Frontal cortex (tissue), 4 donors: ENCODE measurements at places on chromosomes 12 and 14. TPM values are rescaled to one million over a fixed set of nuclear protein-coding genes. Genes with fewer than 3 reads are reported as not detected.

PRPH gene
- total RNA-seq, result 0.82 TPM

GRCh38 chr14:100673085-100673806, 53.4 kb upstream of the DLK1 start:
- no peak for DNase-seq

CCDC175 gene
- total RNA-seq, result 2.0 TPM

- DNase-seq, result no peak
Observed at GRCh38 chr12:6206327-6206726, 6.1 kb downstream of the CD9 start.
